ENCODE measurements at places on chromosomes 13 and 19.
A peak's percentile ranks its signal among the peaks of the same experiment; 100 is the strongest.

GRCh38 chr13:74168263-74168675 is 34.1 kb upstream of the KLF12 start:
- H3K27ac ChIP-seq = no peak overlapping the region
- no peak for DNase-seq
- H3K4me3 ChIP-seq = no peak overlapping the region
- H3K4me1 ChIP-seq = no peaks in the 10 kb centered on the region

GRCh38 chr19:10887616-10888367 is 16.4 kb downstream of the CARM1 start:
- H3K36me3 ChIP-seq = no peaks in the 10 kb centered on the region
- H3K4me3 ChIP-seq = no peak overlapping the region
- no peaks in the 10 kb centered on the region for H3K27me3 ChIP-seq
- DNase-seq = no peak
- no peaks in the 10 kb centered on the region for H3K4me1 ChIP-seq

DNA sequence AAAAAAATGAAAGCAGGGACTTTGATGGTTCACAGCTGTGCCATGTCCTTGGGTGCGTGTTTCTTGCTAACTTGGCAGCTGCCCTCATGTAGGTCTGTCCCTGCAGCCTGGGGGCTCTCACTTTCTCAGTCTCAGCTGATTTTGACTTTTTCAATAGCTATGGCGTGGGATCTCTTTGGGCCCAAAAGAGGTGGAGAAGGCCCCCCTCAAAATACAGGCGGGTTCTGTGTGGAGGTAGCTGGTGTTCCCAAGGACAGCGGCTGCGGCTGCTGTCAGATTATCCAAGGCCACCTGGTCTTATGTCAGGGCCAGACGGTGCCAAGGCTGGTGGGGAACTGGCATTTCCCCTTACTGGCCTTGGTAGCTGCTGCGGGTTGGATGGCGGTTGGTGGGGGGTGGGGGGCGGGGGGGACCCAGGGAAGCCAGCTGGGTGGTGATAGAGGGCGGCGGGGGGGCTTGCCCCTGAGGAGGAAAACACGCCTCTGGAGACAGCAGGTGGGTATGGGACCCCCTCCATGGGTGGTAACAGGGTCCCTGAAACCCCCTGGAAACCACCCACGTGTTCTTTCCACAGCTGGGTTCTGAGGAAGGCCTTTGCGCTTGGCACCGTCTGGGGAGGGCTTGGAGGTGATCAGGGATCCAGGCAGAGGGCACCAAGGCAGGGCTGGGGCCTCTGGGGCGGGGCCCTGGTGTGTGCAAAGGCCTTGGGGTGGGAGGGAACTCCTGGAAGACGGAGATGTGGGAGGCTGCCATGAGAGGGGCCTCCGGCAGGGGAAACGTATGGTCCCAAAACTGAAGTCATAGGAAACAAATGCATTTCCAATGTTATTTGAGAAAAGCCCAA is 4.1 kb downstream of the TIMM13 start:
- H3K36me3 ChIP-seq = no peaks in the 10 kb centered on the region
- DNase-seq = peak; percentile 83
- H3K27me3 ChIP-seq = no peaks in the 10 kb centered on the region
- H3K27ac ChIP-seq = peak overlapping the region; percentile 91
- peak overlapping the region; percentile 99 for H3K4me3 ChIP-seq

- H3K27ac ChIP-seq = no peak overlapping the region
- DNase-seq = no peak
- no peak overlapping the region for H3K4me3 ChIP-seq
Observed at GRCh38 chr13:83798731-83799130, 83.5 kb downstream of the SLITRK1 start.

DNA sequence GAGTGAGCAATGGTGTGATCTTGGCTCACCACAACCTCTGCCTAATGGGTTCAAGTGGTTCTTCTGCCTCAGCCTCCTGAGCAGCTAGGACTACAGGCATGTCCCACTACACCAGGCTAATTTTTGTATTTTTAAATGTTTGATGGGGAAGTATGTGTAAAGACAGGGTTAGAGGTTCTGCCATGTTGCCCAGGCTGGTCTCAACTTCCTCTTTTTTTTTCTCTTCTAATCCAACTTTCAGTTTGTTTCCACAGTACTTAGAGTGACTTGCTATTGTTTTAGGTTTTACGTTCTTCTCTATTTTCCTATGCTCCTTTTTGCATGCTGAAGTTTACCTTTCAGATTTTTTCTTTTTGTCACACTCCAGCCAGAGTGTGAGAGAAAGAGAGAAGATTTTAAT is 1433.0 kb downstream of the UQCRFS1 start:
- H3K27ac ChIP-seq = peak overlapping the region; percentile 75
- H3K4me3 ChIP-seq = no peak overlapping the region
- DNase-seq = no peak
- H3K4me1 ChIP-seq = no peaks in the 10 kb centered on the region
- H3K36me3 ChIP-seq = no peaks in the 10 kb centered on the region

GRCh38 chr13:34345258-34345965 is 527.5 kb downstream of the RFC3 start:
- no peaks in the 10 kb centered on the region for H3K36me3 ChIP-seq
- no peak overlapping the region for H3K4me3 ChIP-seq
- H3K27ac ChIP-seq = no peak overlapping the region
- no peaks in the 10 kb centered on the region for H3K27me3 ChIP-seq
- H3K4me1 ChIP-seq = no peaks in the 10 kb centered on the region

DNA sequence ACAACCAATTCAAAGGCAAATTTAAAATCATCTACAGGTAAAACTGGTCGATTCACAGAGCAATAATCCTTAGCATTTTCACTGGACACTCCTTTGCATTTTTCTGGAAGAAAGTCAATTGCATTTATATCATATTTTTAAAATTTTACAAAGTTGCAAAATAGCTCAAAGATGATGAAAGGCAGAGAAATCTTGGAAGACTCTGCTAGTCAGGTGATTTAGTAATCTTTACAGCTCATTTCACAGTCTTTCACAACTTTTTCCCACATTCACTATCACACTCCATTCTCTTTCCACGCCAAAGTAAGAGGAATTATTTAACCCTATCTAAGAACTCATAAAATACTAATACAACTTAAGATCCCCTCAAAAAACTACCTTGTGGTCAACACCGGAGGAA is 1063.8 kb downstream of the EFNB2 start:
- H3K4me3 ChIP-seq = no peak overlapping the region
- no peaks in the 10 kb centered on the region for H3K4me1 ChIP-seq
- no peak overlapping the region for H3K27ac ChIP-seq
- no peaks in the 10 kb centered on the region for H3K36me3 ChIP-seq
- H3K27me3 ChIP-seq = no peaks in the 10 kb centered on the region

GRCh38 chr19:50384685-50385535 is 763 bp downstream of the POLD1 start:
- H3K27me3 ChIP-seq = no peaks in the 10 kb centered on the region
- peaks cover 54% of the 10 kb centered on the region for H3K4me1 ChIP-seq
- H3K36me3 ChIP-seq = peaks cover 44% of the 10 kb centered on the region
- H3K27ac ChIP-seq = peak overlapping the region; percentile 88
- DNase-seq = no peak
- peak overlapping the region; percentile 55 for H3K4me3 ChIP-seq

DNA sequence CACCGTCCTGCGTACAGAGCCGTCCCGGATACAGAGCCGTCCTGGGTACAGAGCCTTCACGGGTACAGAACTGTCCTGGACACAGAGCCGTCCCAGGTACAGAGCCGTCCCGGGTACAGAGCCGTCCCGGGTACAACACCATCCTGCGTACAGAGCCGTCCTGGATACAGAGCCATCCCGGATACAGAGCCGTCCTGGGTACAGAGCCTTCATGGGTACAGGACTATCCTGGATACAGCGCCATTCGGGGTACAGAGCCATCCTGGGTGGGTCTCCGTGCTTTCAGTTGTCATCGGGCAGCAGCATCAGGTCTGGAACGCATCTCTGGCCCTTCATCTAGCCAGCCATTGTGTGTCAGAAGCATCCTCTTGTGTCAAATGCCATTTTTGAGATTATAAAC is 222.3 kb upstream of the SOX1 start:
- no peaks in the 10 kb centered on the region for H3K36me3 ChIP-seq
- H3K4me3 ChIP-seq = no peak overlapping the region
- H3K27ac ChIP-seq = no peak overlapping the region
- H3K4me1 ChIP-seq = no peaks in the 10 kb centered on the region

DNA sequence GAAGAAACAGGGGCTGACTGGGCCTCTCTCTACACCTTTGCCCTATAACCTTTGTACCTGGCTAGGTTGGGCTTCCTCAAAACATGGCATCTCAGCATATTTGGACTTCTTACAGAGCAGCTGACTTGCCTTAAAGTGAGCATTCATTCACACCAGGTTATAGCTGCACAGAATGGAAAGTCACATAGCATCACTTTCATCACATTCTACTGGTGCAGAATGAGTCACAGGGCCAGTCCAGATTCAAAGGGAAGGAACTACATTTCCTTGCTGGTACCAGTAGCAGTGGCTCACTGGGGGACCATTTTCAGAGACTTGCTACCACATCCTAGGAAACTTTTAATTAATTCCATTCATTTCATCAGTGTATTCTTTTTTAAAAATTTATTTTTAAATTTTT is 20.3 kb upstream of the TPTE2 start:
- no peaks in the 10 kb centered on the region for H3K27me3 ChIP-seq
- H3K4me1 ChIP-seq = no peaks in the 10 kb centered on the region
- H3K36me3 ChIP-seq = no peaks in the 10 kb centered on the region
- H3K4me3 ChIP-seq = no peak overlapping the region
- H3K27ac ChIP-seq = no peak overlapping the region

GRCh38 chr13:44432650-44433049 is 59.0 kb downstream of the SERP2 start:
- H3K27ac ChIP-seq = no peak overlapping the region
- DNase-seq = no peak
- no peaks in the 10 kb centered on the region for H3K36me3 ChIP-seq
- no peak overlapping the region for H3K4me3 ChIP-seq
- H3K27me3 ChIP-seq = peaks cover 7% of the 10 kb centered on the region
- H3K4me1 ChIP-seq = peaks cover 41% of the 10 kb centered on the region

- no peak for DNase-seq
- H3K27ac ChIP-seq = no peak overlapping the region
- H3K27me3 ChIP-seq = no peaks in the 10 kb centered on the region
Observed at GRCh38 chr13:75236774-75237173, 245.2 kb downstream of the TBC1D4 start.

GRCh38 chr13:96946709-96947311 is 47.5 kb downstream of the OXGR1 start:
- H3K4me3 ChIP-seq = no peak overlapping the region
- no peaks in the 10 kb centered on the region for H3K36me3 ChIP-seq
- no peaks in the 10 kb centered on the region for H3K27me3 ChIP-seq
- H3K27ac ChIP-seq = no peak overlapping the region

DNA sequence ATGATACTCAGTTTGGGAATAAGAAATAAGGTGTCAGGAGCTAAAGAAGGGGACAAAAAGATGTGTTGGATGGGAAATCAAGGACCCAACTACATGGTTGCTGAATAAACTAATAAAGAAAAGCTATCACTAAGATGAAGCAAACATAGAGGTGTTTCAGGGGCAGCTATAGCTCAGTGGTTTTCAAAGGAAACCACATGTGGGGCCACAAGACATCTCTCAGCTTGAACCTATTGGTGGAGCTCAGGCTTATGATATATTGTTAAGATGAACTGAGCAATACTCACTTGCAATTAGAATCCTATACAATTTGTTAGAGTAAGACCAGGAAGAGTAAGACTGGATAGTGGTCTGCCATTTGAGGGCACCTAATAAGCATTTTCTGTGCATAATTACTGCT is 45.1 kb upstream of the SPRY2 start:
- no peak for DNase-seq
- no peak overlapping the region for H3K27ac ChIP-seq
- H3K4me3 ChIP-seq = no peak overlapping the region

DNA sequence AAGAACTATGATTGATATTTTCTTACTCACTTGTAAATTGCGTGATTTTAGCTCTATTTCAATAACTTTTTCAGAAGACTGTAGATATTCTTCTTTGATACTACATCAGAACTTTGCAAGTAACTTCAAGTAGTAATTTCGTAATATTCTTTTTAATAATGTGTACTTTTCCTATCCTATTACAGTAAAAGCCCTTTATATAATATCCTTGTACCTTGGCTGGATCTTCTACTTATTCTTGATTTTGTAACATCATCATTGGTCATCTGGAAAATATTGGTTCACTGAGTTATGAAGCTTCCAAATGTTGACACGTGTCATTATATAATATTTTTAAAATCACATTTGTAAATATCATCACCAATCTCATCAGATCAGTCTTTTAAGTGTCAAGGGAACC is 32.4 kb downstream of the POLR1D start:
- no peak overlapping the region for H3K4me3 ChIP-seq
- H3K27ac ChIP-seq = no peak overlapping the region
- H3K36me3 ChIP-seq = peaks cover 24% of the 10 kb centered on the region

GRCh38 chr19:10820173-10820572 is 15.8 kb downstream of the TMED1 start:
- H3K4me3 ChIP-seq = no peak overlapping the region
- no peak for DNase-seq
- no peaks in the 10 kb centered on the region for H3K27me3 ChIP-seq

GRCh38 chr13:40077396-40078027 is 422.1 kb downstream of the COG6 start:
- no peak overlapping the region for H3K27ac ChIP-seq
- no peak overlapping the region for H3K4me3 ChIP-seq
- H3K36me3 ChIP-seq = no peaks in the 10 kb centered on the region
- H3K4me1 ChIP-seq = no peaks in the 10 kb centered on the region
- no peaks in the 10 kb centered on the region for H3K27me3 ChIP-seq

GRCh38 chr19:788686-788982 is 8.6 kb upstream of the PTBP1 start:
- H3K4me3 ChIP-seq = no peak overlapping the region
- peaks cover 65% of the 10 kb centered on the region for H3K4me1 ChIP-seq
- H3K27me3 ChIP-seq = no peaks in the 10 kb centered on the region
- H3K27ac ChIP-seq = peak overlapping the region; percentile 79
- no peak for DNase-seq
- no peaks in the 10 kb centered on the region for H3K36me3 ChIP-seq

- H3K27me3 ChIP-seq = no peaks in the 10 kb centered on the region
- no peaks in the 10 kb centered on the region for H3K4me1 ChIP-seq
- no peak for DNase-seq
- no peak overlapping the region for H3K27ac ChIP-seq
Observed at GRCh38 chr19:8046569-8047165, 5.9 kb upstream of the CCL25 start.
